HS-27A (cell line): ENCODE measurements at places on chromosomes 6 and 20.

GRCh38 chr20:15923030-15923776 is 650.0 kb downstream of the KIF16B start:
- DNase-seq: no peak

- DNase-seq: no peak
These were observed 98.5 kb upstream of the ZFP64 start for GRCh38 chr20:52289956-52290565.

DNA sequence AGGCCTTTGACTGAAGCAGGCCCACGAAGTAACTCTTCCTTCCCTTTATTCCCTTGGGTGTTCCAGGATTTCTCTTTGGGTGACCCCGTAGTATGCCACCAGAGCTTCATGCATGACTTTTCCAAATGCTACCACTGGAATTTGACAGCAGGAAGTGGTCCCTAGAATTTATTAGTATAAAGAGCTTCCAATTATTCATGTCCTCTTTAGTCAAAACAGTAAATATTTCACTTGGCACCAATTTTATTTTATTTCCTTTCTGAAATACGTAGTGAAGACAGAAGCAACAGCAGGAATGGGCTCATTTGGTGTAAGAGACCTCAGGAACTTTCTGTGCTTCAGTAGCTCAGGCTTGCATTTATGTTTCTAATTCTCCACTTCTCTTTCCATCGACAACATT is 151.3 kb downstream of the LCA5 start:
- no peak for DNase-seq

DNA sequence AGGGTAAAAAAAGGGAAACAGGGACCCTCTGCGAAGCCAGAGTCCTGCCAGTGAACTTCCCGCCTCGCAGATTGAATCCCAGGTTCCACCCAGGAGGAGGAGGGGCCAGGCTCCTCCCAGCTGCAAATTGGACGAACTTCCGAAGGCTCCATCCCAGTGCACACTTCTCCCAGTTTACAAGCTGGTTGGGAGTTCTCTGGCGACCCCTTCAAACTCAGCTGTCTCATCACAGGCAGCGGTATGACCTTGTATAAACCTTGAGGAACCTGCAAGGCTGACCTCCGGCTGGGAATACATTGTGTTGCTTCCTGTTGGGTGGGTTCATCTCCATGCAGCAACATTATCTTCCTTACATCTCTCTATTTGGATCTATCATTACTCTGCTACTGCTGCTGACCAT is 962.7 kb downstream of the GRIK2 start:
- no peak for DNase-seq

- DNase-seq: peak; percentile 4
These were observed 799 bp upstream of the SHPRH start for GRCh38 chr6:145964948-145965366.

DNA sequence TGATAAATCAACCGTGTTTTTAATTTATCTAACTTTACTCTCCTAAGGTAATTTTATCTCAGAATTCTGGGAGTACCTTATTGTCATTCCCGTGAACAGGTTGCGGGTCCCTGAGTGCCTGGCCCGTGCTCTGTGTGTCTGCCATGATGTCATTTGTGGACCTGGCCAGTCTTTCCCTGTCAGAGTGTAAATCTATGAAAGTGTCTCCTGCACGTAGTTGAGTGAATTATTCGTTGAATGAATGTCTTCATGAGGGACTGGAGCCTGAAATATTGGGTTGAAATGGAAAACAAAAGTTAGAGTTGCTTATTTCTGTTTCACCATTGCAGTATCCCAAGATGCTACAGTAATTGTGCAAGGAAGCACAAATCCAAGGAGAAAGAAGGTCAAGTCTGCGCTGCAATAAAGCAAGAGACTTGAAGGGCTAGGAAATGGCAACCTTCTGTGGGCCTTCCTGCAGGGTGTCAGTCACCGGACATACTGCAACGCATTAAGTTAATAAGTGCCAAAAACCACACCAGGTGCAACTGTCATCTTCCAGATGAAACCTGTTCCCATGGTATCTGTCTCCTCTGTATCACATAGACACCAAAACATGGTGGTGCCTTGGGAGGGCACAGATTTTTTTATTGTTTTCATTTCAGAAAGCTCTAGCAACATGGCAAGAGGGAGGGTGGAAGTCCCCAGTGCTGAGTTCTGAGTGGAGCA is 135.5 kb downstream of the ZDHHC14 start:
- no peak for DNase-seq

GRCh38 chr20:60035-60918 is 27.2 kb upstream of the DEFB125 start:
- no peak for DNase-seq

GRCh38 chr6:33700391-33701050 is 11.0 kb downstream of the UQCC2 start:
- DNase-seq: no peak

DNA sequence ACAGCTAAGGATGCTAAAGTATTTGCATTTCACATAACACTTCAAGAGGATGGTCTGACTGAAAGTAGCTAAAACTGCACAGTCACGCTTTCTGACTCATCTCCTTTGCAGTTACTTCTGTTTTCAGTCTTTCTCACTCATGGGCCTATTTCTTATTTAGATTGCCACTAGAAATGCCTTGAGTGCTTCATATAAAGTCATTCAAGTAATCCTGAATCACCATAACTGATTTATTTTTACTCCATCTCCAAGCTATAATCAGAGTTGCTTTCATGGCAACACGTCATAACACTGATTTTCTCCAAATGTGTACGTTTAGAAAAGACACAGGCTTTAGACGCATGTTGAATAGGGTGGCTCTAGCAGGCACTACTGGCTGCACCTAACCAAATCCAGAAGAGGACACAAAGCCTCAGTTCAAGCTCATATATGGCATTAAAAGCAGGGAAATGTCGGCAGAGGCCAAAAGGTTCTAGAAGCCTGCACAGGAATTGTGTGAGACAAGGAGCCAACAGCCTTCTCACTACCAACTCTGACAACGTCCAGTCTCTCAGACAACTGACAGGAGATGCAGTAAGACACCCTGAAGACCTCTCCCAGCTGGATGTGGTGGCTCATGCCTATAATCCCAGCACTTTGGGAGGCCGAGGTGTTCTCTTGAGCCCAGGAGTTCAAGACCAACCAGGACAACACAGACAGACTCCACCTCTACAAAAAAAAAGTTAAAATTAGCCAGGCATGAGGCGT is 64.1 kb upstream of the BEND6 start:
- DNase-seq: no peak

DNA sequence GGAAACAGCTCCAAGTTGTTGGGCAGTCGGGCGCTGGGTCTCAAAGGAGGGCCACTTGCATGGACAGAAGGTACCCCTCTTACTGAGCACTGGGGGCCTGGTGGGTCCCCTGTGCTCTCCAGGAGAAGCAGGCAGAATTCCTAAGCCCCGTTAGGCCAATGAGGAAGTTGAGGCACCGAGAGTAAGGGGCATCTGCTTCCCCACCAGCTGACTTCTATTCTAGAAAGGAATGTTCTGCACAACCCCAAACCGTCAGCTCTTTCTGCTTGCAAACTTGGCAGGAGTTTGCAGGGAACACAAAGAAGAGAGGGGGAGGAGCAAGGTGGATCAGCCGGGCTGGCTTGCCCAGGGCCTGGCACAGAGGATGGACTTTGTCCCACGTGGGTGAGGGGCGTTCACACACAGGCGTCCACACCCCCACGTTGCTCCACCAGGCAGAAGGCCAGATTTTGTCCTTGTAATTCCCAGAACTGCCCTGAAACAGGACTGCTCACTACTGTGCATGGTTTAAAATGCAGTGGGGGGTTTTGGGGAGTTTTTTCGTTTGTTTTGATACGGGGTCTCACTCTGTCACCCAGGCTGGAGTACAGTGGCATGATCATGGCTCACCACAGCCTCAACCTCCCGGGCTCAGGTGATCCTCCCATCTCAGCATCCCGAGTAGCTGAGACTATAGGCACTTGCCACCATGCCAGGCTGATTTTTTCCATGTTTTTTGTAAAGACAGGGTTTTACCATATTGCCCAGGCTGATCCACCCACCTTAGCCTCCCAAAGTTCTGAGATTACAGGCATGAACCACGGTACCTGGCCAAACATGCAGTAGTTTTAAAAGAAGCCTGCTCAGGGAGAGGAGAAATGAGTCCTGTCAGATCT is 93.3 kb downstream of the SNX5 start:
- no peak for DNase-seq

- no peak for DNase-seq
These were observed 91.2 kb downstream of the ARID1B start for GRCh38 chr6:156868385-156868784.

DNA sequence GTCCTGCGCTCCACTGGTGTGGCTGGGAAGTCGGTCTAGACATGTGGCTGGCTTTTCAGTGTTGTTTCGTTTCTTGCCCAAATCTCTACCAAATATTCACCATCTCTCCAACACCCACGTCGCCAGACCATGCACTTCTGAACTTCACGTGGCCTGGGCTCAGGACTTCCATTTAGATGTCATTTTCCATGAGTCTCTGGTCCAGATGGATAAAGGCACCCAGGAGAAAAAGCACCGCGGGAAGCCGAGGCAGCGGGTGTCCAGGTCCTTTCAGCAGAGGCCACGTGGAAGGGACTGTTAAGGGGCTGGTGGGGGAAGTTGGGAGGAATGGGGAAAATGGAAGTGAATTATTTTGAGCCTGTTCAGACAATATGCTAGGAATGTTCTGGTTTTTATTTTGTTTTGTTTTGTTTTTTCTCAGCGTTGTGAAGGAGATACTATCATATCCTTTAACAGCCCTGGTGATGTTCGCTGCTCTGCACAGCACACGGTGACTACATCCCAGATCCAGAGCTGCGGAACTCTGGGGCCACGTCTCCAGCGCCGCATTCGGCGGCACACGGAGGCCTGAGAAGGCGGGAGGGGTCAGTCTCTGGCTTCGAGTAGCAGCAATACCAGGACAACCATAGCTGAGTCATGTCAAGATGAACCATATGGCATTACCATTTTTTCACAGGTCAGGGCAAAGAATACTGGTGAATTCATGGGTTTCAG is 230.3 kb downstream of the THBS2 start:
- no peak for DNase-seq

GRCh38 chr20:53138454-53139262 is 166.5 kb downstream of the TSHZ2 start:
- no peak for DNase-seq

GRCh38 chr6:89888871-89889270 is 5.4 kb upstream of the GJA10 start:
- DNase-seq: no peak

GRCh38 chr6:34656378-34657036 is 40.1 kb downstream of the ILRUN start:
- no peak for DNase-seq

DNA sequence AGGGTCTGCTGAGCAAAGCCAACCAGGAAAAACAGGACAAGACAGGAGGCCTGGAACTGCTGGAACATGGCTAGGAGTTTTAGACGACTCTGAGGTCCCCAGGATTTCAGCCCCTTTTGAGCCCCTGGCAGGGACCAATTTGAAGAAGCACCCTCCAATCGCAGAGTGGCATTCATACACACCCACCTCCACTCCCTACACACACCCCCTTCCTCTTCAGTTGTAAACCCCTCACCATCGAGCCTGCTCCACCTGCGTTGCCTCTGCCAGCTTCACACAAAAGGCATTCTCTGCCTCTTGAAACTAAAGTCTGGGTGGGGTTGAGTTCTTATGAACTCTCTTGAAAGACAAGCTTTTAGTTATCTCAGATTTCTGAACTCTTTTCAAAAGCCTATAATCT is at the start of gene GPX6:
TSS of gene GPX6 (minus strand) at position 118 of the 400 bp plus-strand sequence. CDS start at position 68, 50 bp downstream.
- DNase-seq: no peak

GRCh38 chr6:99822741-99823512 is 171.1 kb downstream of the MCHR2 start:
- DNase-seq: peak; percentile 8

DNA sequence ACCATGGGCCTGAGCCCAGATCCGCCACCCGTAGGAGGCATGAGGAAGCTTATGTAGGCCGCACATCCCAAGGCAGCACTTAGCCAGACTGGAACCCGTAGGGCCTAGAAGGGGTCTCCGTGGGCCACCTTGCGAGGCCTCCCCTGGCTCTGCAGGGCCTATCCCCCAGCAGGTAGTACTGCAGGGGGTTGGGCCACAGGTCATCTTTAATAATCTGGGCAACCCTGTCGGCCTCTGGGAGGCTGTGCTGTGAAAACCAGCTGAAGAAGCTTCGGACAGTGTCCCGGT is 18.5 kb downstream of the PLAGL2 start:
- DNase-seq: no peak

GRCh38 chr6:166286839-166287271 is 21.3 kb downstream of the PRR18 start:
- no peak for DNase-seq

DNA sequence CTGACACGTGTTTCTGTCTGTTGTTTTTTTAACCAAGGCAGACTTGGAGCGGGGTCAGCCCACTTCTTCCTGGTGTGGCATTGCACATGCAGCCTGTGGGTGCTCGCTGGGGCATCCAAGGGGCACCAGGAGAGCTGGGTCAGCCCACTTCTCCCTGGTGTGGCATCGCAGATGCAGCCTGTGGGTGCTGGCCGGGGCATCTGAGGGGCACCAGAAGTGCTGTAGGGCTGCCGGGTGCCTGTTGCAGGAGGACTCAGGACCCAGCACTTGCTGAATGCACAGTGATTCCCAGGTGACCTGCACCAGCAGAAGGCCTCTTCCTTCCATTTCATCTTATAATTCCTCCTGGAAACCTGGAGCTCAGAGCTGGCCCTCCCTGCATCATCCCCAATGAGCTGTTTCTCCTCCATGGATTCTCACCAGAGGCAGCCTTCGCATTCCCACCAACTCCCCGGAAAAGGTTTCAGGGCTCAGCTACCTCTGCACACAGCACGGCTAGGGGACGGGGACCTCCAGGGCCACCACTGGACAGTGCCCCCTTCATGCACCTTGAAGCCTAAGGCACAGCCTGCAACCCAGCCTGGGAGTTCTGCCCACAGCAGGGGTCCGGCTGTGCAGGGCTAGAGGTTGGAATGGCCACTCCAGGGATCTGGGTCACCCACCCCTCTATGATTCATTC is 218.8 kb downstream of the TAF4 start:
- no peak for DNase-seq

- DNase-seq: no peak
These were observed 18.4 kb downstream of the BLTP3A start for GRCh38 chr6:34810017-34810882.

DNA sequence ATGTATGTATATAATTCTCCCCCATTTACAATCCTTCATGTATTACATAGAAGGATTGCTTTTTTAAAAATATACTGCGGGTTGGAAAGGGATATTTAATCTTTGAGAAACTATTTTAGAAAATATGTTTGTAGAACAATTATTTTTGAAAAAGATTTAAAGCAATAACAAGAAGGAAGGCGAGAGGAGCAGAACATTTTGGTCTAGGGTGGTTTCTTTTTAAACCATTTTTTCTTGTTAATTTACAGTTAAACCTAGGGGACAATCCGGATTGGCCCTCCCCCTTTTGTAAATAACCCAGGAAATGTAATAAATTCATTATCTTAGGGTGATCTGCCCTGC is 3.6 kb downstream of the FOXC1 start:
- no peak for DNase-seq
